ENCODE measurements at places on chromosomes 3 and 15.
A peak's percentile ranks its signal among the peaks of the same experiment; 100 is the strongest.

DNA sequence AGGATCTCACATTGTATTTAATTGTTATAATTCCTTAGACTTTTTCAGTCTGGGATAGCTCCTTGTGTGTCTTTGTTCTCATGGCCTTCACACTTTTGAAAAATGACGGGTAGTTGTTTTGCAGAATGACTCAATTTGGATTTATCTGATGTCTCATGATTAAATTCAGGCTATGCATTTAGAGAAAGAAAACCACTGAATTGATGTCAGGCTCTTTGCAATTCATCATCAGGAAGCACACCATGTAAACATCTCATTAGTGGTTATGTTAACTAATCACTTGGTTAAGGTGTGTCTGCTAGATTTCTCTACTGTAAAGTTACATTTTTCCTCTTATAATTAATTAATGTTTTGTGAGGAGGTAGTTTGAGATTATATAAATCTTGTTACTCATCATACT lies 8.0 kb upstream of the SLC22A13 start:
- DNase-seq: peak; percentile 66

GRCh38 chr3:31903686-31904431 lies 77.2 kb downstream of the OSBPL10 start:
- DNase-seq: no peak

DNA sequence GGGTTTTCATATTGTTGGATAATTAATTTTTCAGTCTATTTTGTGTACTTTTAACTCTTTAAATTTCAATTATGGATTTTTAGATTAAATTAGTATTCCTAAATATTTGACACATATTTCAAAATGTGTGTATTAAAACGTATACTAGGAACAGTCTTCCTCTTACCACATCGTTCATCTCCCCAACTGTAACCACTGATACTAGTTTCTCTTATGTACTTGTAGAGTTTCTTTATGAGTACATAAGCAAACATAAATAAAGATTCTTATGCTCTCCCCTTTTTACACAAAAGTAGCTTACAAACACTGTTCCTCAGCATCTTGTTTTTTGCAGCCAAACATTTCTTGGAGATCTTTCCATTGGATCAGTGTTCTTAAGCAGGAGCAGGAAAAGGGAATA lies 45.9 kb downstream of the CMSS1 start:
- no peak for DNase-seq

DNA sequence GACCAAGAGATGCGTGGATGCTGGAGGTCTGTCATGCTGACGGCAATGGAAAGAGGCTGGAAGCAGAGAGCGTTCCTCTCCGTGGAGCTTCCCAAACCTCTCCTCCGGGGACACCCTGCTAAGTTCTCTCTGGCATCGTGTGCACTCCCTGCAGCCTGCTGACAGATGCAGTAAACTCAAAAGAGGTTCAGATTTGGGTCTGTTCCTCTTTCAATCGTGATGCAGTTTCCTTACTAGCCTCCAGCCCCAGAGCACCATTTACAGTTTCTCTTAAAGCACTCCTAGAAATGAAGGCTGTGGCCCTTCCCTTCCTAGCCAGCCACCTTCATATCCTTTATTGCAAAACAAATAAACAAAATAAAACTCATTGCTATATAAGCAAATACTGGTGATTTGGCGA lies 47.3 kb upstream of the LRRC58 start:
- no peak for DNase-seq

GRCh38 chr15:58795825-58796224 lies 24.7 kb downstream of the MINDY2 start:
- peak; percentile 9 for DNase-seq

GRCh38 chr3:85801955-85802354 lies 843.2 kb downstream of the CADM2 start:
- DNase-seq: no peak

DNA sequence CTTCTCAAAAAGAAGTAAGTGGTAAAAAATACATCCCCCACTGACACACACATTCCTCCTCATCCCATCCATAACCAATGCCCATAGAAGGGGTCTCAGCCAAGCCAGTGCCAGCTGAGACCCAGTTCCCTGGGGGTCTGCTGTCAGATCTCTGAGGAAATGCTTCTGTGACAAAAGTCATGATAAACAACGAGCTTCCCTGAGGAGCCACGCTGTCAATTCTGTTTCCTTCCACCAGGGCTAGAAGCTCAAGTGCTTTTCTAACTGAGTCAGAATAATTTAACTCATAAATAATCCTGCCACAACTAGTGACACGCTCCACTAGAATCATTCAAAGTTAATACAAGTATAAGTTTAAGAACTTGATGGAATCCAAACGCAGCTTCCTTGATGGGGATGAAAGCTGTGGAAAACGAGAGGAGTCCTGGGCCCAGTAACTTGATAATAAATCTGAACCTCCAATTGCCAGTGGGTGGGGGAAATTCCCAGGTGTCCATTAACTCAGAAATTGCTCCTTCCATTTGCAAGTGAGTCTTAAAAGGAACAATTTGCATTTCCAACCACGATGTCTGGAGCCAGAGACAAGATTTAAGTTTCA lies 348.7 kb upstream of the LMCD1 start:
- DNase-seq: no peak

DNA sequence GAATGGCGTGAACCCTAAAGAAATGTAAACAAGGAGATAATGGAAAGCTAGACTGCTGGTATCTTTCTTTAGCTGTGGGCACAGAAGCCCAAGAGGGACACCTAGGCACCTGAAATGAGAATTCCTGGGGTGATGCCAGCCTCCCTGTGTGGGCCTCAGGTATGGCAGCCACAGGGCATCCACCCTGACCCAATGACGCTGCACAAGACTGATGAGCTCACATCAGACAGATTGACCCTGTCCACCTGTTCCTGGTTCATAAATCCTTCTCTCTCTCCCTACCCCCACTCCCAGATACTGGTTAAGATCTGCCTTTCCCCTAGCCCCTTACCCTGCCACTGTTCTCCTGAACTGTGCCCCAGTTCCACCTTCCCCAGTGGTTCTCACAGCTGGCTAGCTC lies 1.5 kb downstream of the GLB1 start:
- no peak for DNase-seq

- DNase-seq: no peak
Observed at GRCh38 chr15:82767163-82767829, 38.6 kb downstream of the FSD2 start.

- no peak for DNase-seq
Observed at GRCh38 chr3:67292356-67293121, 294.4 kb downstream of the KBTBD8 start.

DNA sequence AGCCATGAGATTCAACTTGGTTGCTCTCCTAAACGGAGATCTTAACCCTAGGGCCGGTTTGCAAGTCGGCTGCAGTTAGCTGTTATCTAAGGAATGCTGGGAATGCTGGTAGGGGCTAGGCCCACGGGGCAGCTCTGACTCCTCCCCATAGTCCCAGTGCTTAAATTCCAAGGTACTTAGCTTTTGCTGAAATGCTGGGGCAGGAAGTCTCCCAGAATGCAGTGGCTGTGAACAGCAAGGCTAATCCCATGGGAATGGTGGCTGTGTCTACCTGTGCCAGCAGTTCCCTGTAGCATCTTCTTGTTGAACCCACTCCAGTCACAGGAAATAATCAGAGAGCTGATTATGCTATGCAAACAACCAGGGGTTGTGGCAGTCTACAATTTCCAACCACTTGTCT lies 102.5 kb upstream of the TJP1 start:
- no peak for DNase-seq

DNA sequence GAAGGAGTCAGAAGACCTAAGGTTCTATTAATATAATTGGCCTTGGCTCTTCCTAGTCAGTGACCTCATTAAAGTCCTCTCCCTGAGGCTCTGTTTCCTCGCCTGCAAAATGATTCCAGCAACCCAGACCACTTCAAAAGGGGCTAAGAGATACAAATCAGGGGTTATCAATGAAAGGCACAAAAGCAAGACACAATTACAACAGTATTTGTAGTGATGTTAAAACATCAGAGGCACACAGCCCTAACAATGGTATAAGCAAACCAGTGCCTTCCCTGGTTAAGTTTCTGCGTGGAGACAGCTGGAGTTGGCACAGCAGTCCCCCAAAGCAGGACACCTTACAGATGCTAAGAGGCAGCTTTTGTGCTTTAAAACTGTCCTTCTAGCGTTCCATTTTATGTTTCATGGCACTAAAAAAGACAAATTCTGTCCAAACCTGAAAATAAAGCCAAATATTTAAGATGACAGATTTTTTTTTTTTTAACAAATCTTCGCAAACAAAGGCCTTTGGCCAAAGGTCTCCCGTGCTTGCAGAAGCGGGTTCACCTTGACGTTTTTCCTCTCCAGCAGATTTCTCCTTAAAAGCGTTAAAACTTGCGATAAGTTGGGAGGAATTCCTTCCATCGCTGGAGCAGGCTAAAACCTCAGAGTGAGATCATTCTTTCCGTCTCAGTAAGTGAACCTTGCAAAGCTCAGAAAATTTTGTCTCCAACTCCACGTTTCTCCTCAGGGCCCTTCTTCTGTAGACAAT lies 999 bp downstream of the ZNF280D start:
- peak; percentile 11 for DNase-seq

DNA sequence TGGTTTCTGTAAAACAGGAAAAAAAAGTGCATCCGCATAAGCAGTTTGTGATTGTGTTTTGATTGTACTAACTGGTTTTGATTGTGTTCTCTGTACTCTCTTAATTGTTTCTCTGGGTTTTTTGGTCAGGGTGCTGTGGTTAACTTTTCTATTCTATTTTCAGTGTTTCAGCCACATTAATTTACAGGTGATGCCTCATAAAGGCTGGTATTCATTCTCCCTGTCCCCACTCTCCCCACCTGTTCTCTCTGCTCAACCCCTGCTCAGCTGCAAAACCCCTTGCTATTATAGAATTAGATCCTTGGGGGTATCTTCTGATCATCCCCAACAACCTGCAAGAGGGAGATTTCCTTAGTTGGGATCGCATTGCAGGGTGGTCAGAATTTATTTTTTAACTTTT lies 285.4 kb upstream of the AZI2 start:
- no peak for DNase-seq

DNA sequence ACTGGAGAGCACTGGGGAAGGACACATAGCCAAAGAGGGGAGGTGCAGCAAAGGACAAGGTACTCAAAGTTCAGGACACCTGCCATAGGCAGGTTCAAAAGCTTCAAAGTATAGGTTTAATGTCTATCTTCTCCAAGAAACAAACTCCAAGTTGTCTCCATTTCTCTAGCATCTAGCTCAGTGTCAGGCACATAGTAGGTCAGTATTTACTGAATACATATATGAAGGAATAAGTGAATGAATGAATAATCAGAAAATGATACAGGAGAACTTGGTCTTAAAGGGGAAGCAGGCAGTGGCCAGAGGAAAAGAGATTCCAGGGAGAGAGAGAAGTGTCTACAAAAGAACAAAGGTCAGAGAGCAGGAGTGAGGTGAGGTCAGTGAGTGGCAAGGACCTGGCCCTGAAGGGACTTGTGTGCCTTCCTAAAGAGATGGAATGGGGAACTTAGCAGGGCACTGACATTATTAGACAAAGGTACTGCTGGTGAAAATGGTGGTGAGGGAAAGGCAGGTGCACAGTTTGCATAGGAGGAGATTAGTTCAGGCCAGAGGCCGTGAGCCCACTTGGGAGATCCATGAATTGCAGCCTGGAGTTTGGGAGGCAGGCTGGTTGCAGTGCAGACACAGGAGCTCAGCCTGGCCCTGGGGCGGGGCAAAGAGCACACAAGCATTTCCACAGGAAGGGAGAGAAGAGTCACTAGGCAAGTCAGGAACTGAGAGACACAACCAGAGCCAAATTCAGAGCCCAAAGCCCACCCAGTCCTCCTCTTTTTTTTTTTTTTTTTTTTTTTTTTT lies 21.4 kb downstream of the TBC1D2B start:
- DNase-seq: no peak

GRCh38 chr3:69306239-69307185 lies 79.4 kb downstream of the FRMD4B start:
- DNase-seq: peak; percentile 88

GRCh38 chr15:80484333-80484864 lies 80.2 kb downstream of the ARNT2 start:
- DNase-seq: no peak

- no peak for DNase-seq
Observed at GRCh38 chr3:162328649-162329048, 832.0 kb downstream of the OTOL1 start.

DNA sequence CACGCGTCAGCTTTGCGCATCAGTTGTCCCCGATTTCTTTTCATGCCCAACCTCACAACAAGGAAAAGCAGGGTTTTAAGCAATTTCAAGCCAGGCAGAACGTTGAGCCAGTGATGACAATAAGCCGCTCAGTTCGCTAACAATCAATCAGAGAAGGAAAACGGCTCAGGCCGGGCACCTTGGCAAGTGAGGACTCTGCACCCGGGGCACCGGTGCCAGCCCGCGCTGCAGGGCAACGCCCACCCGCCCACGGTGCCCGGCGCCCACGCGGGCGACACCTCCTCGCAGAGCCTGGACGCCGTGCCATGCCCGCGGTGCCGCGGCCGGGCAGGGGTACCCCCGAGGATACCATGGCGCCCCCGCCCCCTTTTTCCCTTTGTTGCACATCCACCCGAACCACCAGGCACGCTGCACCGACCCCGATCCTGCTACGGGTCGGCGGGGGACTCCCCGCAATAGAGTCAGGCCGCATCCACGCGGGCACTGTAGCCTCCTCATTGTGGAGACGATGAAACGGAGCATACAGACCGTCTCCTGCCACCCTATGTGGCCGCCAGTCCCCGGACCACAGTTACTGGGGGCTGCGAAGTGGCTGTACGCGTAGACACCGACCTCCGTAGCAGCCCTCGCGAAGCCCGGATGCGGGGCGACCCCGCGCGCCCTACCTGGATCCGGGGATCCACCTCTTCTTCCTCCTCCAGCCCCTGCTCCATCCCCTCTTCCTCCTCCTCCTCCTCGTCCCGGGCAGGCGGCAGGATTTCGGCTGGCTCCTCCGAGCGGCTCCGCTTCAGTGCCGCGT lies 581 bp downstream of the SH3BP5 start:
- no peak for DNase-seq

GRCh38 chr3:137724240-137724639 lies 39.9 kb upstream of the SOX14 start:
- DNase-seq: no peak

GRCh38 chr3:195110647-195111318 lies 160.2 kb downstream of the XXYLT1 start:
- DNase-seq: no peak

GRCh38 chr3:106473576-106474475 lies 605.0 kb upstream of the CBLB start:
- peak; percentile 49 for DNase-seq

- DNase-seq: no peak
Observed at GRCh38 chr15:93566762-93567161, 477.8 kb upstream of the RGMA start.

- no peak for DNase-seq
Observed at GRCh38 chr15:70584838-70585706, 178.3 kb downstream of the UACA start.

GRCh38 chr3:46701181-46701939 lies at the start of gene TMIE:
Gene TMIE (plus strand): TSS chr3:46701392. CDS start chr3:46701488, 96 bp downstream.
- DNase-seq: no peak

DNA sequence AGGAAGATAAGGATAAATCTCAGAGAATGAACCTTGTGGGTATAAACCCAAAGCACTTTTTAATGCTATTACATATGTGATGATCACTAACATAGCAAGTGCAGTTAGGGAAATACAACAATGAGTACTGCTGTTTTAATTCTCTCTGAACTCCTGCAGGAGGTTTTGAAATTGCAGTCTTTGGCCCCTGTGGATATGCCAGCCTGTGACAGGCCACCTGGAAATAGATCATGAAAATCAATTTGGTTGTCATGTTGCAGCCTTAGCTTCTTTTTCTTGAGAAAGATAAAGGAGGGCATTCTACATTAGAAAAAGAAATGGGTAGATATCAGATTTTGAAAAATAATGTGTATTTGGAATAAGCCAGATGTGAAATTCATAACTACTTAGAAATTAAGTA lies 103.6 kb downstream of the RSRC1 start:
- DNase-seq: no peak
